ENCODE measurements at places on chromosomes 1 and 21.

DNA sequence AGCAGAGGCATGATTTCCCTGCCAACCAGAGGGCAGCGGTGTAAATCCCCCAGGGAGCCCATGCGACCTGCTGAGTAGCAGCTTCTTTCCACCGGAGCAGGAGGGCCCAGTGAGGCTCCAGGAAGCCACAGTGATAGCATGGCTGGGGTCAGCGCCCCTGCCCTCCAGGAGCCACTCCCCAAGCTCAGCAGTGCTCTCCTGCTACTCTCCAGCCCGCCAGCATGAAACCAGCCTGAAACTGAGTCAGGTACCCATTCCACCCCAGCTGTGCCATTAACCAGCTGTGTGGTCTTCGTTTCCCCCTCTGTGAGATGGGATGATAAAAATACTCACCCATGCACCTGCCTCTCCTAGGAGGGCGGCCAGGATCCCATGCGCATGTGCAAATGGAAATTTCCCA, 123.8 kb upstream of the TMEM51 start:
- DNase-seq = no peak

DNA sequence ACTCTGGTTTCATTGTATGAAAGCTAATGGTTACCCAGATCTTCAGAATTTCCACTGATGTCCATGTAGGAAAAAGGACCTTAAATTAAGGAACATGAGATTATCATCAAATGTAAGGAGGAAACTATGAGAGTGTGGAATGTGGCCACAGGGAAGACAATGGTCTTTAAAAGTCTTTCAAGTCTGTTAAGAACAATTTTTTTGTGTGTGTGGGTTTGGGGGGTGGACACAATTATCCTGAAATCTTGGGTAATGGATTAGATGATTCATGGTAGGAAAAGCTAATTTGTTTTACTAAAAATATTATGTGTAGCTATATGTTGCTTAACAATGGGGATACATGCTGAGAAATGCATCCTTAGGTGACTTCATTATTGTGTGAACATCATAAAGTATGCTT, 72.9 kb downstream of the PLA2G4A start:
- no peak for DNase-seq

GRCh38 chr1:204145033-204145504, 6.8 kb downstream of the ETNK2 start:
- DNase-seq = no peak

DNA sequence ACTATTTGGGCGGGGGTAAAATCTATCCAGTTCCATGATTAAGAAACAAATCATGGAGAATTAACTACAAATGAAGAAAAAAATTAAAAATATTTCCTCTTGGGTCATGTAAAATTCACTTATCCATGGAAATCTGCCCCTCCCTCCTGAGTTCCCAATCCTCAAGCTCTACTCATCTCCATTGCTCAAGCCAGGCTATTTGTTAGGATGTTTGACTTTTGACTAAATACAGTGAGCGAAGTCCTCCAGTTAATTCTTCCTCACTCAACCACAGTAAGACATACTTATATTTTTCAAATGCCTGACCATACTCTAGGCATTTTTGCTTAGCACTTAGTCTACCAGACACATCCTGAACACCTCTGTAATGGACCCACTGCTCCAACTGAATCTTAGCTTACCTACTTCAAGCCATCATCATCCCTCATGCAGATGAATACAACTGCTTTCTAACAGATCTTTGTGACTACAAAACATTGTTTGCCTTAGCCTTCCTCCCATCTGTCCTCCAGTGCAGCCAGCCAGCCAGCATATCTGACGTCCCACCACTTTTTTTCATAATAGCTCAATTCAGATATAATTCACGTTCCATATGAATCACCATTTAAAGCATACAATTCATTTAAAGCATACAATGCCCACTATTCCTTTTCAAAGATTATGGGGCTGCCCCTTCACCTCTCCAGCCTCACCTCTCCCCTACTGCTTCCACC, 154.2 kb downstream of the RERE start:
- DNase-seq = no peak

DNA sequence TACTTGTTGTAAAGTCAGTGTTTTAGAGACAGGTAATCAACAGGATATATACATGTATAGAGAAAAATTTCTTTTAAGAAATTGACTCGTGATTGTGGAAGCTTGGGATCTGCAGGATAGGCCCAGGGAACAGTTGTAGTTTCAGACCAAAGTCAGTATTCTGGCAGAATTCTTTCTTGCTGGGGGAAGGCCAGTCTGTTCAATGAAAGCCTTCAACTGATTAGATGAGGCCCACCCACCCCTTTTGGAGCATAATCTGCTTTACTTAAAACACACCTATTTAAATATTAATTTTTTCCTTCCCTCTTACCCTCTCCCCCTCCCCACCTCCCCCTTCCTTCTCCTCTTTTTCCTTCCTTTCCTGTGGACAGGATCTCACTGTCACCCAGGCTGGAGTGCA, 48.0 kb downstream of the FNBP1L start:
- no peak for DNase-seq

DNA sequence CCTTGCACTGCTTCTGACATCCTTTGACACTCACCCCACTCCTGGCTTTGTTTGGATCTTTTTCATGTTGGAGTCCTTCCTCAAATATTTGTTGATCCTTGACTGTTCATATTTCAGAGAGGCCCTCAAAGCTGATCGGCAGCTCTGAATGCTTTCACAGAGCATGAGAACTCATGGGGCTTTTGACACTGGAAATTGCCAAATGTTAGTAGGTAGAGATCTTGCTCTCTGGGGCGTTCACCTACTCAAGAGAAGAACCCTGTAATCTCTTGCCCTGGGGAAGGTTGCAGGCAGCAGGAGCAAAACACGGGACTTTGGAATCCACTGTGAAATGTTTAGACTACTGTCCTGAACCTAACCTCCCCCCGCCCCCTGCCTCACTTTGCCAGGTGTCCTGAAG, 67.4 kb upstream of the STUM start:
- DNase-seq = no peak

GRCh38 chr1:97947695-97948094, 26.9 kb upstream of the DPYD start:
- no peak for DNase-seq
